Occipital lobe (tissue), 3 donors: ENCODE measurements at places on chromosomes 7 and 10. TPM values are rescaled to one million over a fixed set of nuclear protein-coding genes. Genes with fewer than 3 reads are reported as not detected.

GRCh38 chr7:108244110-108244509 is 113.9 kb upstream of the LAMB4 start:
- no peak for DNase-seq

- no peak for DNase-seq
Observed at GRCh38 chr10:29955329-29955935, 104.0 kb downstream of the JCAD start.

The PLPP4 gene
- total RNA-seq: 20.4 TPM

- DNase-seq: peak; percentile 25
Observed at GRCh38 chr10:3485057-3485686, 299.8 kb downstream of the KLF6 start.

GRCh38 chr10:78259391-78259790 is 225.7 kb downstream of the RPS24 start:
- DNase-seq: no peak

DNA sequence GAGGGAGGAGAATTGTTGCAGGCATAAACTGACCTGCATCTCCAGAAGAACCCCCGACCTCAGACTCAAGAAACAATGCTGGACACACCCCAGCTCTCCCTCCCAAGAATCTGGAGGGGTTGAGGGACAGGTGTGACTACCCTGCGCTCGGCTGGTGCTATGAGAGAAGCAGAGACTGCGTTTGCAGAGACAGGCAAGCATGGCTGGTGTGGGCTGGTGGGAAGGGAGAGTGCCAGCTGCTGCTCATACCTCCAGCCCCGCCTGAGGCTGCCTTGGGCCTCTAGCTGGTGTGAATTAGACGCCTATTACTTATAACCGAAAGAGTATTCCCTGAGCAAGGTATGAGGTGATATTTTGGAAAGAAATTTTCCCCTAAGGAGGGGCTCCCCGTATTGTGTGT is 48.3 kb upstream of the DDC start:
- DNase-seq: no peak

The NSMCE4A gene
- 37.0 TPM for total RNA-seq
